ENCODE measurements at places on chromosomes 2 and 18.

DNA sequence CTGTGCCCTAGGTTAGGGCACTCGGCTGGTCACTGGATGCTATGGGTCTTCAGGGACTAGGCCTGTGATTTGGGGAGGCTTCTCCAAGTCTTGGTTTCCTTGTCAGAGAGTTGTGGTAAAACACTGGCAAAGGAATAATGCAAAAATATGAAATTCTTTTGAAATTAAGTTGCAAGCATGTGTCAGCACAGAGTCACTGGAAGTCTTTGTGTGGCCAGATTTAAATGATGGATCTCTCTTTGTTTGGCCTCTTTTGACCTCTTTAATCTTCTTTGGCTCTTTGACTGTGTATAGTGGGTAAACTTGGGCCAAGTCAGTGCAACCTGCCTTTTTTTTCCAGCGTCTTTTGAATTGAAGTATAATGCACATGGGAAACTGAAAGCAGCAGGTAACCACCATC is 12.1 kb downstream of the HK2 start:
- DNase-seq = no peak

DNA sequence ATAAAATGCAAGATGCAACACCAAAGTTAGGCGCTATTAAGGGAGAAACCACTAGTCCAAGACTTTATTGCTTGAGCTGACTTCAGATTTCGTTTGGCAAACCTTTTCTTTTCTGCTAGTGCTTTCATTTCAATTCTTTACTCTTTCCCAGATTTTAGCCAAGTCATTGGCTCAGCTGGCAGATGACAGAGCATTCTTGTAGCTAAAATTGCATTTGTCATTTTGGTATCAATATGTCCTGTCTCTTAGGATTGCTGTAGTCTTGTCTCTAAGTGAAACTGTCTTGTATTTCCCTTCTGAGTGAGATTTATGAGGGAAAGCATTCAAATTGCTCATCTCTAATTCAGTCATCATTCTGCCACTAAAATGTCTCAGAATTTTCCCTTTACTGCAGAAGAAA is 335.1 kb downstream of the METTL4 start:
- no peak for DNase-seq

- DNase-seq = no peak
Observed at GRCh38 chr2:184425083-184425482, 173.2 kb upstream of the ZNF804A start.

DNA sequence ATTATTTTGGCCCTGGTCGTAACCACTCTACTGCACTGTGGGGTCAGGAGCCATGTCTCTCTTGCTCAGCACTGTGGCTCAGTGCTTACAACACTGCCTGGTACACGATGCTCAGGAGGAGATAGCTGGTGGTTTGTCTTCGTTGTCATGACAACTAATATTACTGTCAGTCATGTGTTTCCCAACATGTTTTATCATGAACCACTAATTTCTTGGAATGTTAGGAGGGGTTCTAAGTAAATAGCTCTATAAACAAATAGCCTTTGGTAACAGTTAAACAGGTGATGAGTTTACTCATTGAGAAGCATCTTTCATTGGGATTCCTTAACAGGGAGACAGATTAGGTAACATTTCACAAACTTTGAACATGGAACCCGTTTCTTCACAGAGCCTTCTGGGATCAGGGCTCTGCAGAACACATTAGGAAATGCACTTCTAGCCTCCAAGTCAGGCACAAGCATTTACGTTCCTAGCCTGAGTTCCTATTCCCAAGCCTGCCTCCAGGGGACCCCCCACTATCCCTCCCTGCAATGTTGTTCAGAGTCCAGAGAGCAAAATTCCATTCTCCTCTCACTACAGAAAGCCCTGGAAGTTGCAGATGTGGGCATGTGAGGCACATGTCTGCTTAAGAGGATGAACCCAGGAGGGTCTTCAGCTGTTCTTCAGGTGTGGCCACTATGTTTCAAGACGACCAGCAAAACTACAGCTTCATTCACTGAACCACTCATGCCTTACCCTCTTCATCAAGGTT is 6.4 kb upstream of the RBM44 start:
- no peak for DNase-seq

- no peak for DNase-seq
Observed at GRCh38 chr2:197215748-197216360, 94.7 kb downstream of the ANKRD44 start.

DNA sequence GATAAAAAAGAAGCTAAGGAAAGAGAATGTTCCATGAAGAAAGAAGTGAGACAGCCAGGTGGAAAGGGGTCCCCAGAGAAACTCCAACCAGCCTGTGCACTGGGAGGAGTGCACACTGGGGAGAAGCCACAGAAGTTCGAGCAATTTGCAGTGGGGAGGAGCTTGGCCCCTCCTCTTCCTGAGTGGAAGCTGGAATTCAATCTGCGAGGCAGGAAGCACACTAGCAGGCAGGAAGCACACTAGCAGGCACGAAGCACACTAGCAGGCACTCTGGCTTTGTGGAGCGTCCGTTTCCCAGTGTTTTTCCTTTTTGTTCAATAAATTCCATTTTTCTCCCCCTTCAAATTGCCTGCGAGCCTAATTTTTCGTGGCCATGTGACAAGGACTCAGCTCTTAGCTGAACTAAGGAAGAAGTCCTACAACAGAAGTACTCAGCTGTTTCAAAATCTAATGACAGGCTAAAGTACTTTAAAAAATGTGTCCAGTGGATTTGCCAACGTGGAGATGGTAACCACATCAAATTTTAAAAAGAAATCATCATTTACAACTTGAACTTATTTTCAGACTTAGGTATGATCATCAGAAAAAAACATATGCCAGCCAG is 21.4 kb upstream of the SPIRE1 start:
- no peak for DNase-seq

DNA sequence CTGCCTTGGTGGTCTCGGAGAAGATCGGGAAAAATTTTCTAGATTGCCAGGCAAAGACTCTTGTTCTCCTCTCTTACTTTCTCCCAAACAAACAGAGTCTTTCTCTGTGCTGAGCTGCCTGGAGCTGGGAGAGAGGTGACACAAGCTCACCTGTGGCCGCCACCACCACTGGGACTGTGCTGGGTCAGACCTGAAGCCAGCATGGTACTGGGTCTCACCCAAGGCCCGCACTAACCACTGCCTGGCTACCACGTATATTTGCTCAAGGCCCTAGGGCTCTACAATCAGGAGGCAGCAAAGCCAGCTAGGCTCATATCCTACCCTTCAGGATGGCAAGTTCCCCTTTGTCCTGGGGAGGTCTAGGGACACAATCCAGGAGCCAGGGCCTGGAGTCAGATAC is 312.2 kb downstream of the DLGAP1 start:
- DNase-seq = no peak

DNA sequence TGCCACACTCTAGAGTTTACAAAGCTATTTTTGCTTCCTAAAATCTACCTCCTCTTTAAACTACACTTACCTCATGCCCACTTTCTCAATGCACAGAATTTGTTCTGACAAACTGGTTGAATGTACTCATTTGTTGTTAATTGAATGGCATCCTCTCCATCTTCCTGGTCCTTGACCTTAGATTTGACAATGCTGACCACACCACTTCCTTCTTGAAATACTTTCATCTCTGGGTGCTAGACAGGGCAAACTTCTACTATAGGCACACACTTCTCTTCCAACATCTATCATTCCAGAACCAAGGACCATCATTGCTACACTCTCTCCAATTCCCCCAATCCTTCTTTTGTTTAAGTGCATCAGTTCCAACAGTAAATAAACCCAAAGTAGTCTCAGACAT is 22.3 kb downstream of the ARL5A start:
- no peak for DNase-seq

DNA sequence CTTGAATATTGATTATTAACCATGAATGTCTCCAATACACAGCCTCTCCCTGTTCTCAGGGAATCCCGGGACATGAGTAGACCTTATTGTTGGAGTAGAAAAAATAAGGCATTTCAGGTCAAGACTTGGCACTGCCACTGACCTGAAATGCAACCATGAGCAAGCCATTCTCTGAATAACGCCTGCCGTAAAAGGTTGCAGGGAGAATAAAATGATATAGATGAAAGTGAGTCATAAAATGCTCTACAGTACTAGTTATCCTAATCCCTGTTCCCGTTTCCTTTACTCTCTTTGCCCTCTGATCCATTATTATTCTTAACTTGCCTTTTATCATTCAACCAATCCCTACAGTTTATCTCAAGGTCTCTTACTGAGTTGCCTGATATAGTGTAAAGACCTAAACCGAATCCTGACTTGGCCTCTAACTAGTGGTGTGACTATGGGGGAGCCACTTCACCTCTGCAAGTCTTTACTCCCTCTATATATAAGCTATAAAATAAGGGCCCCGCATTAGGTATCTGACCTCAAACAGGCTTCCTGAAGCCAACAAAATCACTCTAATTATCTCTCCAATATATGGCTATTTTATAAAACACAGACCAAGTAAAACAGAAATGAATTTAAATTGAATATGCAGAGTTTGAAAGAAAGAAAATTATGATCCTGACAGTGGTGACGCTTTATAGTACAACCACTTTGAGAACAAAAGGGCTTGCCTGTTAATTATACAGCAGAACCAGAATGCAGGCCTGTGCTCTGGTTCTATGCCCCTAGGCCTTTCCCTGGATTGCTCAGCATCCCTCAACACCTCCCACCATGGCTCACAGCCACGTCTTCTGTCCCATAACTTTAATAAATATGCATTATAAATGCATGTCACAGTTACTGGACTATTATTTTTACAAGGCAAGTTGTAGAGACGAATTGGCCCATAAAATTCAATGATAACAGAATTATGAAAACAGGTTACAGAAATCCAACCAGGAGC is 183.1 kb downstream of the STK39 start:
- DNase-seq = no peak

GRCh38 chr2:120832296-120833070 is 96.8 kb downstream of the GLI2 start:
- no peak for DNase-seq

DNA sequence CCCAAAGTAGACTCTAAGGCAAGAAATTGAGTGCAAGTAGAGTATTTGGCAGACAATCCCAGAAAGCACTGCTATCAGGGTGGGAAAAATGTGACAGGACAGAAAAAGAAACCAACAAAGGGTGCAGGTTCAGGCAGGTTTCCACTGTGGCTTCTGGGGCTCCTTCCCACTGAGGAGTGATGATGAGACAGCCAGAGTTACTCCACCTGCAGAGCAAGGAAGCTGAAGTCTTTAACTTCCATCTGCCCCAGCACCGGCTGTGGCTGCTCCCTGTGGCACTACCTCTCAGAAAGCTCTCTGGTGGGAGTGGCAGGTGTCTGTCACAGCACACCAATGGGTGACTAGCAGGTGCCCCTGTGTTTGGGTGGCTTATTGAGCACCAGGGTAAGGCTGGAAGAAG is 37.6 kb upstream of the ACKR3 start:
- DNase-seq = no peak

- no peak for DNase-seq
Observed at GRCh38 chr2:215743066-215743465, 270.3 kb downstream of the MREG start.

GRCh38 chr18:5296706-5297320 is 1.3 kb upstream of the ZBTB14 start:
- DNase-seq = peak; percentile 51

Measured in stimulated activated CD4-positive, alpha-beta T cell treated with anti-CD3 and anti-CD28 coated beads, Interleukin-2, amount 100 ng/mL, for 48 hours (primary cell).